ENCODE measurements at places on chromosomes 6 and 20.
A peak's percentile ranks its signal among the peaks of the same experiment; 100 is the strongest.

GRCh38 chr20:62755817-62756724, 40.2 kb upstream of the MRGBP start:
- no peaks in the 10 kb centered on the region for H3K27me3 ChIP-seq
- peaks cover 4% of the 10 kb centered on the region for H3K4me1 ChIP-seq
- peak; percentile 12 for DNase-seq
- no peaks in the 10 kb centered on the region for H3K36me3 ChIP-seq
- no peak overlapping the region for H3K4me3 ChIP-seq

- peaks cover 5% of the 10 kb centered on the region for H3K27me3 ChIP-seq
- no peak overlapping the region for H3K4me3 ChIP-seq
- H3K27ac ChIP-seq, result no peak overlapping the region
- H3K36me3 ChIP-seq, result no peaks in the 10 kb centered on the region
- DNase-seq, result no peak
These were observed 78.3 kb downstream of the FOXO3 start for GRCh38 chr6:108638993-108639392.

GRCh38 chr6:147903931-147904330, 395.4 kb downstream of the SAMD5 start:
- H3K4me3 ChIP-seq, result no peak overlapping the region
- H3K4me1 ChIP-seq, result no peaks in the 10 kb centered on the region
- no peak for DNase-seq
- H3K27me3 ChIP-seq, result no peaks in the 10 kb centered on the region
- no peak overlapping the region for H3K27ac ChIP-seq

DNA sequence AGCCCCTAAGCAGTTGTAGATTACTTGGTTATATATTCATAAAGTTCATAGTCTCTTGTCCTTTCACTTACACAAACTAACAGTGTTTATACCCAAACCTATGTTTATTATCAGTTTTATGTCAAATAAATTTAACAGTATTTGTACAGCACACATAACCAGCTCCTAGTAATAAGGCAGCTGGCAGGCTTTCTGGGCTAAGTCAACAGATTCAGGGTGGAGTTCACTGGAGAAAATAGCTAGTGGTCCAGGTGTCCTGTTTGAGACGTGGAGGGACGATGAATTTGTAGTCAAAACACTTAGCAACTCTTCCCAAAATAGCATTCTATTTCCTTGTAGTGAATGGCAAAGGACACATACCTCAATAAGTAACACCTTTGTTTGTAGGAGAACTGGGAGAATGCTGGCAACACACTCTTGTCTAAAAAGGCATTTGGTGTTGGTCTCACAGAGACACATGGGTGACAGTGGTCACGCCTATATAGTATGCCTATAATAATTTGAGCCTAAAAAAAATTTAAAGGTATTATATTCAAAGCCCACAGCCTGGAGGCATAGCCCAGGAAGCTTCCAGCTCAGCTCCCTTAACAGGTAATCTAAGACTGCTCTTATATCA, 156.4 kb upstream of the CARMIL1 start:
- H3K4me3 ChIP-seq, result no peak overlapping the region
- no peak for DNase-seq
- H3K27ac ChIP-seq, result no peak overlapping the region
- no peaks in the 10 kb centered on the region for H3K4me1 ChIP-seq

- H3K27ac ChIP-seq, result no peak overlapping the region
- H3K4me3 ChIP-seq, result no peak overlapping the region
- no peak for DNase-seq
- no peaks in the 10 kb centered on the region for H3K36me3 ChIP-seq
These were observed 33.2 kb upstream of the AKAP7 start for GRCh38 chr6:131101911-131102680.

- peaks cover 5% of the 10 kb centered on the region for H3K27me3 ChIP-seq
- no peak overlapping the region for H3K27ac ChIP-seq
- no peak overlapping the region for H3K4me3 ChIP-seq
- peaks cover 14% of the 10 kb centered on the region for H3K36me3 ChIP-seq
- H3K4me1 ChIP-seq, result peaks cover 3% of the 10 kb centered on the region
These were observed 67.3 kb downstream of the NPEPL1 start for GRCh38 chr20:58759947-58760346.

GRCh38 chr6:167806061-167806700, 20.5 kb upstream of the AFDN start:
- H3K27me3 ChIP-seq, result peaks cover 6% of the 10 kb centered on the region
- DNase-seq, result no peak
- H3K36me3 ChIP-seq, result peaks cover 7% of the 10 kb centered on the region
- H3K27ac ChIP-seq, result no peak overlapping the region

DNA sequence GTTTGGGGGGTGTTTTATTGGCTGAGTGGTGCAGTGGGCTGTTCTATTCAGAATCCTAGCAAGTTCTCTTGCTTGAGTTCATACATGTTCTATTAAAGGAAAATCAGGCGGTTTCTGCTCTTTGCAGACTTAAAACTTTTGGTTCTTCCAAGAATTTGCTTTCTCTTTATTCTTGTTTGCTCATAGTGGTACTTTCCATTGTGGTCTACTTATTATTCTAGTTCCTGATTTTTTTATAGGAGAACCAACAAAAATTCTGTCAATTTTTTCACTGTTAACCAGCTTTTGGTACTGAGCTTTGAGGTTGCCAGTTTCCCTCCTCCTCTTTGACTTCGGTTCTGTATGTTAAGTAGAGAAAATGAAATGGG, 6.7 kb downstream of the AFDN start:
- peak overlapping the region; percentile 60 for H3K4me3 ChIP-seq
- H3K27me3 ChIP-seq, result peaks cover 4% of the 10 kb centered on the region
- no peak for DNase-seq
- peak overlapping the region; percentile 26 for H3K27ac ChIP-seq

DNA sequence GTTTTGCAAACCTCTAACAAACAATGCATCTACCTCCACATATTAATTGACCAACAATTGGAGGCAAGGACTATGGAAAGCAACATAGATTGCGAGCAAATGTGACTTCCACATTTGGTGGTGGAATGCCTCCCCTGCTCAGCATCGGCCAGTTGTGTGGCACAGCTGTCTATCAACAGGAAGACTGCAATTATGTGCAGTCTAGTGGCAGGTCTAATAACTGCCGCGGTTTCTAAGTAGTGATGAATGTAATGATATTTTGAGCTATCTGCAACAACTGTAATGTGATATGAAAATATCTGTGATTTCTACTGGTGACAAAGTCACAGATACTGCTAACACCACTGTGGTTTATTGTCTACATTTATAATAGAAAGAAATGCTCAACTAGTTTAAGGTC, 56.8 kb downstream of the NCR2 start:
- no peak overlapping the region for H3K4me3 ChIP-seq
- H3K36me3 ChIP-seq, result peaks cover 19% of the 10 kb centered on the region
- H3K27ac ChIP-seq, result no peak overlapping the region
- peaks cover 6% of the 10 kb centered on the region for H3K27me3 ChIP-seq
- no peaks in the 10 kb centered on the region for H3K4me1 ChIP-seq

DNA sequence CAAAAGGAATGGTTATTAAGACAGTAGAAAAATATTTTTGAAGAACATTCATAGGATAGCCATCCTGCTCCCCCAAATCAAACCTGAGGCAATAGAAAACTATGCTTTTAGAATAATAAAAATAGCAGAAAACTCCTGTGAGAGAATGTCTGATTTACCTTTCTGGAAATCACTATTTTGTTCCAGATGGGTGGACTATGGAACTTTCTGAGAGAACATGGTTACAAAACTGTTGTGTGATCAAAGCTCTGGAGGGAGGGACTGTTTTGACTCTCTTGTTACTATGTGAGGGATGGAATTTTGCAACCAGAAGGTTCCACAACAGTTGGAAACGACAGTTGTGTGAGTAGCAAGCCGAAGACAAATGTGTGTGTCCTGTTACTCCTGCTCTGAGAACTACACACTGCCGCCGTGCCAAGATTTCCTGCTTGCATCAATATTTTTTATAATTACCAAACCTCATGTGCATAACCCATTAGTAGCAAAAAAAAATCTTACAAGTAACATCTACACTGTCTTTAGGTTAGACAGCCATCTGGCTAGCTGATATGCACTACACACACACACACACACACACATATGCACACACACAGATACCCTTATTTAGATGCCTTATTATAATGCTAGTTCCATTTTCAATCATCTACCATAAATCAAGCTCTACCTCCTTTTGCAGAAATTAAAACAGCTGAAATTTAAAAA, 11.0 kb upstream of the HIVEP1 start:
- H3K27me3 ChIP-seq, result peaks cover 2% of the 10 kb centered on the region
- no peak for DNase-seq
- H3K27ac ChIP-seq, result no peak overlapping the region
- H3K4me3 ChIP-seq, result no peak overlapping the region

DNA sequence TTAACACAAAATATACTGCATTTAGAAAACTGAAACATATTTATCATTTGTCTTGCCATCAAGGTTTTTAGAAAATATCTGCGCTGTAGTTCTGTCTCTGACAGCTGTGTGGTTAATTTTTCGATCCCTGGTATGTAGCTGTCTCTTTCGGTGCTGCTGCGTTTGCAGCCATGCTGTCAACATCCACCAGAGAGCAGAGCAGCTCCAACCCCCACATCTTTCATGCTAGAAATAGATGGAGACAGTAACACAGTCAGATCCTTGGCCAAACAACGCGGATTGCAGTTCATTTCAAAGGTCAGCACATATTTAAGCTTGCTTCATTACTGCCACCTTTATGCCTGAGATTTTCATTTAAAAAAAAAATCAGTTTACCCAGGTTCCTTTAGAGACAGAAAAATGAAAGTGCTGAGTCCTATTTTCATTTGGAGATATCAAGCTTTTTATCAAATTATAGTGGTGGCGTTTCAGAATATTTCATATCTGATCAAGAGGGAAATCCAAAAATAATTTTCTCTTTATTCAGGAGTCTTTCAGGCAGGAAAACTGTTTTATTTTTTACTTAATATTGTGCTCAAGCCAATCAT, 157.7 kb upstream of the MMS22L start:
- H3K27ac ChIP-seq, result peak overlapping the region; percentile 36
- no peaks in the 10 kb centered on the region for H3K36me3 ChIP-seq
- DNase-seq, result peak; percentile 52
- peaks cover 4% of the 10 kb centered on the region for H3K4me1 ChIP-seq
- no peaks in the 10 kb centered on the region for H3K27me3 ChIP-seq

DNA sequence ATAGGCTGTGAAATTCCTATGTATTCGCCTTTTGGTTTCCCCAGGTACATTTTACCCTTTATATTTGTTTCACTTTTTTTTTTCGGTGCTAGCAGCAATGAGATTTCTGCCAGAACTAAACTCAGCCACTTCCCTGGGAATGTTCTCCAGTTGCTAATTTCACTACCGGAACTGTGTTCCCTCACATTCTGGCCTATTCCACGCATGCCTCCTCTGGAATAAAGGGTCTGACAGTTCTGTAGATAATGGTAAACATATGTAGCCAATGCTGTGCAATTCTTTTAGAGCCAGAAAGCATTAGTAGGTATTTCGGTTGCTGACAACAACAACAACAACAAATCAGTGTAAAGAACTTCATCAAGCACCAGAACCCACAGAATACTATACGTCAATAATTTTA, 96.1 kb upstream of the TBX18 start:
- H3K4me1 ChIP-seq, result no peaks in the 10 kb centered on the region
- no peak for DNase-seq
- H3K27ac ChIP-seq, result no peak overlapping the region
- no peaks in the 10 kb centered on the region for H3K36me3 ChIP-seq
- no peak overlapping the region for H3K4me3 ChIP-seq
